ENCODE measurements at places on chromosomes 2 and 18.

GRCh38 chr2:78992807-78993517 is 32.5 kb upstream of the REG3G start:
- no peak for DNase-seq

DNA sequence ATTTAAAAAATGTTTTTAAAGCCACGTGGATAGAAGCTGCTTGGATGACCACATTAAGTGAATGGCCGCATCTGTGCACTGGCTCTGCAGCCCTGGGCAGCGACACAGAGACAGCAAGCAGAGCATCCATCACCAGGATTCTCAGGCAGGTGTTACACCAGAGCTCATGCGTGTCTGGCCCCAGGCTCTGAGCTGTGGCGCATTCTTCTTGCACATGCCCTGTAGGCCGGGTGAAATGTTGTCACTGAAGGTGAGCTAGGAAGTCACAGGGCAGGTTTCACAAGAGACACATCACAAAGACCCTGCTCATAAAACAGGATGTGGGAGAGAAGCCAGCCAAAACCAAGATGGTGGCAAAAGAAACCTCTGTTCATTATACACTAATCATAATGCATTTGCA is 8.4 kb upstream of the PXDN start:
- no peak for DNase-seq

- DNase-seq, result no peak
Measured at GRCh38 chr2:224412141-224413015, 10.5 kb upstream of the FAM124B start.

DNA sequence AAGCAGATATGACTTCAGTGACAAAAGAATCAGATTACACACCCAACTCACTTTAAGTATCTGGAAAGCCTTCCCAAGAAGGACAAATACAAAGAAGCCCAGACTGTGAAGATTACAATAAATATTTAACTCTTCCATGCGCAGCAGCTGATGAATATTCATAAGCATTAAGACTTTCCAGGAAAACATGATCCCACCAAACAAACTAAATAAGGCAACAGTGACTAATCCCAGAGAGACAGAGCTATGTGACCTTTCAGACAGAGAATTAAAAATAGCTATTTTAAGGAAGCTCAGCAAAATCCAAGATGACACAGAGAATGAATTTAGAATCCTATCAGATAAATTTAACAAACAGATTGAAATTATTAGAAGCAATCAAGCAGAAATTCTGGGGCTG is 108.2 kb upstream of the UBE2E3 start:
- no peak for DNase-seq

DNA sequence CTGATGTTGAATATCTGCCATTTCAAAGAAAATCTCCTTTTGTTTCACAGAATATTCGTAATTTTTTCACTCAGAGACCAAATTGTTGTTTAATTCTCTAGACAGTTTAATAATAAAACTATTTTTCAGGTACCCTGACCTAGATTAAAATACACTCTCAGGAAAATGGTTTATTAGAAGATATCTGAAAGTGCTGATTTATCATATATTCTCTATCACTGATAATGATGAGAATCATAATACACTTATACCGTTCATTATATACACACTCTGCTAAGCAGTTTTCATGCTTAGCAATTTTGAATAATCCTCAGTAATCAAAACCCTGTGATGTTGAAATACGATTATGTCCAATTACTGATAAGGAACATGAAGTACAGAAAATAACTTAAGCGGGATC is 772.9 kb upstream of the CRIM1 start:
- no peak for DNase-seq

DNA sequence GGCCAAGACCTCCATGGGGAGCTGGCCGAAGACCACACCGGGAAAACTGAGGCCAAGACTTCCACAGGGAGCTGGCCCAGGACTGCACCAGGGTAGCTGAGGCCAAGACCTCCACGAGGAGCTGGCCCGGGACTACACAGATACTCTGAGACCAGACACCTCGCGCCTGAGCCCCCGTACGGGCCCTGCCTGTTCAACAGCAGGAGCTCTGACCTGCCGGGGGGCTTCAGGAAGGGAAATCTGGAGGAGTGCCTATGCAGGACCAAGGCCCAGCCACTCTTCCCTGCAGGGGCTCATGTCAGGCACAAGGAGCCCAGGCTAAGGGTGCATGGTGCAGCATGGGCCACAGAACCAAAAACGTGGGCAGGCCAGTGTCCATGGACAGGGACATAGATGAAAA is 151.6 kb downstream of the TMEM18 start:
- DNase-seq, result no peak

DNA sequence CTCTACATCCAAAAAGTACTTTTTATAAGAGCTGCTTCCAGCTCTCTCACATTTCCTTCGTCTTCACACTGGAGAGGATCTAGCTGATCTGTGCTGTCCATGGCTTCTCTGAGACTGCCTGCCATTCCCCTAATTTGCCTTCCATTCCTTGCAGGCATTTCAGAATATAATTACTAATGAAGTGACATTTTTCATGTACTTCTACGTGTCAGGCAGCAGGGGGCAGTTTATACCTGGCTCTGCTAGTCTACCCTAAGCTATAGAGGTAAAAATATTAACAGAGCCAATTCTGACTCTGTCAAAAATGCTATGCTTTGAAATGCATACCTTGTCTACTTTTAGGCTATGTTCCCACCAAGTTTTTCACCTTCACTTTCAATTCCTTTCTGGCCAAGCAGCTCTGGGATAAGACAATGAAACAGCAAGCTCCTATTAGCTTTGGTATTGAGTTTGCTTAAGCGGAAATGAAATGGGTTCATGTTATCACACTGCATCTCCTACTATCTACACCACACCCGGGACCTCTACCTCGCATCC is 81.9 kb downstream of the MEP1B start:
- peak; percentile 27 for DNase-seq

DNA sequence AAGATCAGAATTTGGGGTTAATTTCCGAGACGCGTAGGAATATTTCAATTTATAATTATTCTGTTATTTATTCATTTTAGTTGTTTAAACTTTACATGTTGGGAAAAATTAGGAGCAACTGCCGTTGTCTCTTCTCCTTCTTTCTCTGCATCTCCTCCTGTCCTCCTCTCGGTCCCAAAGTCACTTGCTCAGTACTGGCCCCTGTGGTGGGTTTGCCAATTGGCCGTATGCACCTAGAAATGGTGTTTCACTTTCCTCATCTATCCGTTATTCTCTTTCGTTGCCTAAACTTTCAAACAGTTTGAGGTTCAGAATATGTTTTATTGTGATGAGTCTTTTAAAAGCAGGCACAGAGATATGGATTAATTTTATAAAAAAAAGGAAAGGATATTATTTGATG is 517.9 kb downstream of the PLCL1 start:
- DNase-seq, result no peak

DNA sequence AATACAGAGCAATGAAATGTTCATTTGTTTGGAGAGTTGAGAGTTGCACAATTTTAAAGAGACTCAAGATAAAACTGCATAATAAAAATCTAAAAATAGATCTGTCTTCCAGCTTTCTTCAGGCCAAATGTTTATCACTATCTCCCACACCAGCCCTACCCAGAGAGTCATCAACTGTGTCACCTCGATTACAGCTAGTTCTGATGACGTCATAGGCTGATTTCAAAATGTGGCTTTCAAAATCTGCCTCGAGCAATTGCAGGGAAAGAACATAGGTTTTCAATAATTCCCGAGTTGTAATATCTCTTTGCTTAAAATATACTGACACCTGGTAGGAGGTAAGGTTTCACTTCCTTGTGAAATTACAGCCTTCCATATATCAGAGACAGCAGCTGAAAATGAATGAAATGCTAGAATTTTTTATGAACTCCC is 677.6 kb upstream of the ID2 start:
- peak; percentile 84 for DNase-seq

DNA sequence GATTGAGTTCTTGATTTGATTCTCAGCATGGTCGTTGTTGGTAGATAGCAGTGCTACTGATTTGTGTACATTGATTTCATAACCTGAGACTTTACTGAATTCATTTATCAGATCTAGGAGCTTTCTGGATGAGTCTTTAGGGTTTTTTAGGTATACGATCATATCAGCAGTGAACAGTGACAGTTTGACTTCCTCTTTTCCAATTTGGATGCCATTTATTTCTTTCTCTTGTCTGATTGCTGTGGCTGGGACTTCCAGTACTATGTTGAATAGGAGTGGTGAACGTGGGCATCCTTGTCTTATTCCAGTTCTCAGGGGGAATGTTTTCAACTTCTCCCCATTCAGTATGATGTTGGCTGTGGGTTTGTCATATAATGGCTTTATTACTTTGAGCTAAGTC is 27.9 kb upstream of the CXCR2 start:
- no peak for DNase-seq

GRCh38 chr2:215324811-215325210 is 13.0 kb downstream of the ATIC start:
- no peak for DNase-seq

DNA sequence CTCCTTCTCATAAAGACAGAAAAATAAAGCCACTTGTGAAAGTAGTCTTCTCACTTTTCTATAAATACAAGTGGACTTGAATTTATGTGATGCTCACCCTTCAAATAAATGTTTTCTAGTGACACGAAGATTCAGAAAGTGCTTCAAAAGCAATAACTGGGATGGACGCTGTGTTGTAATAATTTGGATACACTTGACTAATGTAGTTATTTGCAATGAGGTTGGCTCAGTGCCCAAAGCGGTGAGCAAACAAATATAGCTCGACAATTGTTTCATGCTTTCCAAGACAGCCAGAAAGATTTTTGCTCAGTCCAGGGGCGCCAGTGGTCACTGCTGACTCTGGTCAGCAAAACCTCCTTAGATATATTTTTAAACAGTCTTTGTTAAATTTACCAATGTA is 278.6 kb upstream of the KLHL14 start:
- no peak for DNase-seq

DNA sequence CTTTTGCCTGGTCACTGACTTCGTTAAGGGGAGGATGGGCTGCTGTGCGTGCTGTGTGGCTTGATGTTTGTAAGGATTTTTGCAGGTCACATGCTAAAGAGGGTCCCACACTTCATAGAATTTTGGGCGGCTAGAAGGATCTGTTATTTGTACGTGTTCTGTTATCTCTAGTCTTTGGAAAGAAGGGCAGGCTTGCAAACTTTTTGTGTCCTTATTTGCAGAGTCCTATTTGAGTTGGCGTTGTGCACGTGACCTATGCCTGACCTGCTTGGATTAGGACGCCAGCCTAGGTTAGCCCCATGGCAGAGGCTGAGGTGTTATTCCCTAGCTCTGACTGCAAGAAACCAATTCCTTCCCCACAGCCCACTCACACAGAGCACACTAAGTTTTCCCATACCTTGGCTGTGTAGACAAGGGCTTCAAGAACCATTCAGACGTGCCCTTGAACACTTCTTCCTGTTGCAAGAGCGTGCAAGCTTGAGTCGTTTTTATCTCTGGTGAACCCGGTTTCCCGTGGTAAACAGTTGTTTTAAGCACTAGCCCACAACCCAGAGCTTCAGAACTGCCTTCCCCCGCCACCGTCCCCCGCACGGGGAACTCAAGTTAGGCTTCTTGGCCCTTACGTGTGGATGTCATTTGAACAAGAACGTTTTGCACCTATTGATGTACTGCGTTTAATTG is 94.6 kb downstream of the LDLRAD4 start:
- peak; percentile 73 for DNase-seq

DNA sequence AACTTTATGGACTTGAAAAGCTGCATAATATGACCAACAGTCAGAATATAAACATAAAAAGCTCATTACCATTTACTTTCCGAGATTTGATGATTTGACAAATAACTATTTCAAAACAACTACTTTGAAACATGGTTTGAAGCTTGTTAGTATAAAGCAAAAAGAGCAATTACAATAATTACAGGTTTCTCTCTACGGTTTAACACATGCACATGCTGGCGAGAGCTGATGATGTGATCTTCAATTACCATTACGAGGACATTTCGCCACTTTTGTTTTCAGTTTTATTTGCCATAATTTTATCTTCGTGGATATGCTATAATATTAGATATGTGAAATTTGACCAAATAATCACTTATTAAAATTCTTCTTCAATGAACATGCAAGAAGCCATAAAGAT is 270.1 kb downstream of the TCF4 start:
- no peak for DNase-seq

DNA sequence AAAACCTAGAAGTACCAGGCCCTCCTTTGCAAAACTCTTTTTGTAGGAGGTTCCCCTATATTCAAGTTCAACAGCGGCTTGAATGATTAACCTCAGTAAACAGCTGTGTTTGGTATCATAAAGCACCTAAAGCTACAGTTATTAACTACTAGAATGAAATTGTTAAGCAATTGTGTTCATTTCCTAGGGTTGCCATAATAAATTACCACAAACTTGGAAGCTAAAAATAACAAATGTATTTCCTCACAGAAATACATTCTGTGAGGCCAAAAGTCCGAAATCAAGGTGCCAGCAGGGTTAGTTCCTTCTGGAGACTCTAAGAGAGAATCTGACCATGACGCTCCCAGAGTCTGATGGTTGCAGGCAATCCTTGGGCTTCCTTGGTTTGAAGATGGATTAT is 202.1 kb upstream of the ACVR2A start:
- no peak for DNase-seq

DNA sequence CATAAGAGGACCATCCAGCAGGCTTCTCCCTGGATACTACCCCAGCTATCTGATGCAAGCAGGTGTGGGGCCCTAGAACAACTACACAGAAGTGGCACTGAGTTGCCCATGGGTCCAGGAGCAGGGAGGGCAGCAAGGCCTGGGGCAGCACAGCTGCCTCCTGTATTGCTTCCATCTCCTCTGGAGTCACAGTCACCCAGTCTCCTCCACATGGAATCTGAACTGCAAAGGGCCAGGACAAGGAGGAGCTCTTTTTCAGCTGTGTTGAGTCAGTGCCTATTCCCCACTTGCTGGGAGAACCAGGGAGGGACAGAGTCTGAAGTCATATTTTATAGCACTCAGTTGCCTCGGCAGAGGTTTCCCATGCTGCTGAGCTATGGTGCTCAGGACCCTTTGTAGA is 67.9 kb upstream of the ALPP start:
- DNase-seq, result no peak

GRCh38 chr18:55314615-55315237 is 273.3 kb downstream of the TCF4 start:
- no peak for DNase-seq

- no peak for DNase-seq
Measured at GRCh38 chr2:180660881-180661685, 319.3 kb upstream of the UBE2E3 start.

- no peak for DNase-seq
Measured at GRCh38 chr2:212536817-212537725, 1.5 kb downstream of the ERBB4 start.

DNA sequence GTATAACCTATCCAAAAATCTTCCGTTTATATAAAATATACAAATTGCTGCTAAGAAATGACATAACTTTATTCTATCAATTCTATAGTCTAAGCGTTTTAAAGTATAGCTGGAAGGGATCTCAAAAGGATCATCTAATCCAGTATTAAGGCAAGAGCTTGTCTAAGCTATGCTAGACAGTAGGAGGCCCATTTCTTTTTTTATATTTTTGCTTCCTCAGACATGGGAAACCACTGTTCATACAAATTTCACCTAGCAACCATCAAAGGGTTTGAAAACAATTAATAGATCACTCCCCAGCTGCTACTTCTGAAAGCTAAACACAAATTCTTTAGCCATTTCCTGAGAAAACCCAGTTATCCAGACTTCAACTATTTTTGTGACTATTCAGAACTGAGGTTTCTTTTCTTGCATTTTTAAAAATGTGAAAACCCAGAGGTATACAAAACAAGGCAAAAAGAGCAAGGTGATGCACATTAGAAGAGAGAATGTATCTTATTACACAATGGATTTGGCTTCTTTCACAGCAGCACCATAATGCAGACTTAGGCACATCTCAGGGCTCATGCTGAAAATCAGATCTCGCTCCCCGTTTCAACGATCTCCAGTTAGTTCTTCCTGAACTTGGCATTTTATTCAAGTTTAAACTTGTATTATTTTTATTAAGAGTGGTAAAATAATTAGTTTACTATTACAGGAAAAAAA is 274.4 kb downstream of the LRP1B start:
- no peak for DNase-seq
